ENCODE measurements at places on chromosomes 3 and 15.

- no peak for DNase-seq
These were observed 34.1 kb downstream of the TSPAN3 start for GRCh38 chr15:77036537-77037387.

DNA sequence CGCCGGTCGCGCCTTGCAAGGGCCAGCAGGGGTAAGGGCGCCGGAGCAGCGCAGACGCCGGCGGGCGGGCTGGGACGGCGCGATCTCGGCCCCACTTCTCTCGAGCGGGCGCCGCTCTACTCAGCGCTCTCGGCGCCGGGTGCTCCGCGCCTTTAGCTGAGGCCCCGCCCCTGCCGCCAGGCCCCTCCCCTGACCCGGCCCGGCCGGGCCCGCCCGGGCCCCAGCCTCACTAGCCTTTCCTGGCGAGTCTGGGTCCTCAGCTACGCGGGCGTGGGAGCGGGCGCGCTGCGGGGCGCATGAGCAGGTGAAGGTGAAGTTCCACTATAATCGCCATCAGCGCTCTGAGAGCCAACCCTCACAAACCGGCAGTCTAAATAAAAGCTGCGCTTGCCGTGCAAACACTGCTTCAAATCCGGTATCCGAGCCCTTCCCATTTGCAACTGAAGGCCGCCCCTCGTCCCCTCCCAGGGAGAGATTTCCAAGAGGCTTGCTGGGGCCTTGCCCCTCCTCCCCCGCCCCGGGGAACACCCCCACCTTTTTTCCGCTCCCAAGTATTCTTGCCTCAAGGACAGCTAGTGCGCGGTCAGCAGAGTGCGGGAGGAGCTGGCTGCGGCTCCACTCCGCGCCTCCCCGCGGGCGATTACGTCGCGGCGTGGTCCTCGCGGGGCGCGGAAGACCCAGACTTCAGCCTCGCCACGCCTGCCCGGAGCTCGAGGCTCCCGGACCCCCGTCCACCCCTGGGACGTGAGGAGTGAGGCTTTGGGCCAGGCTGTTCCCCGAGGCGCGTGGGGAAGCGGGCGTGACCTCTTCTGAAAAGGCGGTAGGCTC, at the start of gene RPP25:
TSS of gene RPP25 (minus strand) at position 125 of the 828 bp plus-strand sequence. CDS start 189 bp downstream, outside the sequence.
- DNase-seq, result peak; percentile 52

DNA sequence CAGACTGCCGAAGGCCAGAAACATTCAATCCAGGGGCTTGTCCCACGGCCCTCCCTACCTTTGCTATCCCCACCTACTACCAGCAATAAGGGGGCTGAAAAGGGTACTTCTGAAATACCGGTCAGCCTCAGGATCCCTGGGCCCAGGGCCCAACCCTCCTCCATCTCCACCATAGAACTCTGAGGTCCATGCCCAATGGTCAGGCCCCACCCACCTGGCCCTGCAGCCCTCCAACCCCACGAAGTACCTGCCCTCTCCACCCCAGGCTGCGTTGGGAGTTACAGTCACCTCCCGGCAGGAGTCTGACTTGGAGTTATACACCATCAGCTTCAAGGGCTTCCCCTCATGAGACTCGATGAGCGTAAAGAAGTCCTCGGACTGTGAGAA, 6.9 kb downstream of the GORASP1 start:
- DNase-seq, result no peak

- no peak for DNase-seq
These were observed 28.2 kb downstream of the IQCF6 start for GRCh38 chr3:51750878-51751277.
